NCI-H1105 (cell line): ENCODE measurements at places on chromosomes 7 and 10.

- no peak for DNase-seq
These were observed 1141.2 kb downstream of the SORCS1 start for GRCh38 chr10:106023329-106023728.

DNA sequence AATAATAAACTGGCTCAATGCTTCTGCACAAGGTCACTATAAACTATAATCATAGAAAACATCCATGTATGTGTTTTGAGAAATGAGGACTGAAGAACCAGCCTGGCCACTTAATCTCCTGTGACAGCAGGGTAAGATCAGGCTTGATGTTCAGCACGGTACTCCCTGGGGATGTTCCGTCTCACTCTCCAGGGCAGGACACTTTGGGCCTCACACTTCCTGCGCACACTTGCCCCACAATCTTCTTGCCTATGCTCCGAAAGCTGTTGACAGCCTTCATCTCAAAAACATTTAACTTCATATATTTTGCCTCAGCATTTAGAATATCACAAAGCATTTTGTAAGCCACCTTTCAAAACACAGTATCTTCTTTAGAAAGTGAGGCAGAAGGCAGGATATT lies 92.7 kb downstream of the PARD3 start:
- no peak for DNase-seq

GRCh38 chr7:1478480-1478879 lies 19.2 kb upstream of the MICALL2 start:
- no peak for DNase-seq

DNA sequence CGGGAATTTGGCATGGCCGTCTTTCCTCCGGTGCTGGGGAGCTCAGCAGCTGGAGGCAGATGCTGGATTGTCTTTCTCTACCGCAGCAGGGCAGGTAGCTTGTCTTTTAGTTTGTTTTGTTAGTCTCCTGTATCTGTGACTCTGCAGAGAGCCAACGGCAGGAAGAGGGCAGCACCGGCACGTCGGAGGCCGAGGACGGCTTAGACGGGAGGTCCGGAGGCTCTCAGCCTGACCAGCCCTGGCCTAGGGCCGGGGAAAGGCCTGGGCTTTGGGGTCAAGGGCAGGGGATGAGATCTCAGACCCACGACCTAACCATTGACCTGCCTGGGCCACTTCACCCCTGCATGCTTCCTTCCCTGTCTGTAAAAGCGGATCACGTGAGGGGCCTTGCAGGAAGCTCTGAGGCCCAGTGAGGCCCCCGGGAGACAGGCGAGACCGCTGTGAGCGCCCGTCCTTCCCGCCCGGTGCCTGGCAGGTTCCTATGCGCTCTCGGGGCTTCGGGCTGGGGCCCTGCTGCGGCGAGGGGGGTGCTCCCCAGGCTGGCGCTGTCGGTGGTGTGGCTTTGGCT lies 72.7 kb downstream of the LHPP start:
- no peak for DNase-seq

GRCh38 chr7:98202367-98203195 lies 8.7 kb upstream of the BHLHA15 start:
- no peak for DNase-seq

- no peak for DNase-seq
These were observed 353.0 kb downstream of the PARD3 start for GRCh38 chr10:34462056-34462455.

DNA sequence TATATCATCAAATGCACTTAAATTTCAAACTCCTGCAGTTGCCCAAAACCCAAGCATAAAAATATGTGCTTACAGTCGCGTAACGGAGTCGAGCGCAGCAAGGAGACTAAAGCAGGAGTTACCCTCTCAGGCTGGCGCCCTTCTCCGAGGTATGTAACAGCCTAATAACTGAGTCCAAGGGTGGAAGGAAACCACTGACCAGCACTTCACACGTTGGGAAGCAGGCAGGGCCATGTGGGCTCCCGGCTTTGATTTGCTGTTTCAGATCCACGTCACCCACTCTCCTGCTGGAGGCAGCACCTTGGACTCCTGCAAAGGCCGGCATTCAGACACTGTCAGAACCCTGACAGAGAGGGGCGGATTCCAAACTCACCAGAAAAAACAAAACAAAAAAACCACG lies 123.8 kb downstream of the DIP2C start:
- no peak for DNase-seq

- DNase-seq = no peak
These were observed 63.3 kb downstream of the FAM185A start for GRCh38 chr7:102811942-102812678.

DNA sequence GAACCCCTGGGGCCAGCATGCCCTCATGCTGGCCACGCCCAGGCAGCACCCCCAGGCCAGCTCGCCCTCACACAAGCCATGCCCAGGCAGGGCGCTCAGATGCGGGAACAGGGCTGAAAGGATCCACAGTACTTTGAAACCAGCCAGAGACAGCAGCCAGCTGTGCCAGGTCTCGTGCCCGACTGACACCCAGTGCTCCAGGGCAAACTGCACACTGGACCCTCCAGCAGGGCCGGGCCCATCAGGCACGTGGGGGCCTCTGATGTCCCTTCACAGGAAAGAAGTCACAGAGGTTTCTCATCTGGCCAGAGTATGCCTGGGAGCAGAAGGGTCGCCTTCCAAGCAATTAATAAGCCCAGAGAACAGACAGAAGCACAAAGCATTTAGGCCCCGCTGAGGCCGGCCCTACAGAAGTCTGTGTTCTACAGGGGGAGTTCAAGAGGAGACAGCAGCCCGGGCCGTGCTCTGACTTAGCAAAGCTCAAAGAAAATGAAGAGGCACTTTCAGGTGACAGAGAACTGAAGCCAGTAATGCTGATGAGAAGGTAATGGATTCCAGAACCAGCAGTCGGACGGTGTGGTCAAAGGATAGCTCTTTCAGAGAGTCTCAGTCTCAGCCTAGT lies 21.4 kb downstream of the MAD1L1 start:
- DNase-seq = no peak

- DNase-seq = no peak
These were observed 67.3 kb upstream of the SHH start for GRCh38 chr7:155879592-155879991.

GRCh38 chr10:102117391-102118159 lies 2.6 kb downstream of the LDB1 start:
- DNase-seq = peak; percentile 47

DNA sequence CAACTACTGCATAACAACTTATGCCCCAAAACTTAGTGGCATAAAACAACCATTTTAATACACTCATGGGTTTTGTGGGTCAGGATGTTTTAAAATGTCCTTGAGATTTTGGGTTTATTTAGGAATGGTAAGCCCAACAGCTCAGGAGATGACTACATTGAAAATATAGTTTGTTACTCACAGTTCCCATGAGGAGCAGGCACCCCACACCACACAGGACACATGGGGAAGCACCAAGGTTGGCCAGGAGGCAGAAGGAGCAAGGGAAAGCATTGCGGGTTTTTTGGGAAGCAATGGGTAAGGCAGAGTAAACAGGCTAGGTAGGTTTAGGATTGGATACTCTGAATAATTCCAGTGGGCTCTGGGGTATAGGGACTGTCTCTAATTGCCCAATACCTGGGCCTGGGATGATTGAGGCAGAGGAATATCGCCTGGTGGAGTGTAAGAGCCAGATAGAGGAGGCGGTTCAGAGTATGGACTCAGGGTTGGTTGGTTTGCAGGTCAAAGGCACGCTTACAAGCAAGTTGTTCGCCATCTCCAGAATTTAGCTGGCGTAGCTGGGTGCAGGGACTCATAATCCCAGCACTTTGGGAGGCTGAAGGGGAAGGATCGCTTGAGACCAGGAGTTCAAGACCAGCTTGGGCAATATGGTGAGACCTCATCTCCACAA lies 10.0 kb upstream of the MARVELD1 start:
- DNase-seq = no peak

- DNase-seq = no peak
These were observed 54.1 kb downstream of the HSPA12A start for GRCh38 chr10:116688241-116688711.

- DNase-seq = peak; percentile 51
These were observed 1.1 kb downstream of the EPHB6 start for GRCh38 chr7:142855756-142856564.
